HCT116 (cell line): ENCODE measurements at places on chromosomes 4 and X.

DNA sequence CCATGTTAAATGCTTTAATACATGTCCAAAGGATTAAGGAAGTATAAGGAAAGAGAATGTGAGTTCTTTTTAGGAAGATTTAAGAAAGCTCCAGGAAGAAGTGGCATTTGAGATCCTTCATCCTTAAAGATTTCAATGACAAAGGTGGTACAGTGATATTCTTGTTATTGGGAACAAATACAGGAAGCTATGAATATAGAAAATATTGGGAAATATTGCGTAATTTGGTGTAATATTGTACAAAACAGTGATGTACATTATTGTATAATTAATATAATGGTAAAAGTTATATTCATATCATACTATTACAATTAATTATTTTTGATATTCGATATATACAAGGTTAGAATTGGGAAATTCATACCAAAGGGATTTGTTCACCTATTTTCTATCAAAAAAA is 937.9 kb downstream of the CCSER1 start:
- no peak for DNase-seq

DNA sequence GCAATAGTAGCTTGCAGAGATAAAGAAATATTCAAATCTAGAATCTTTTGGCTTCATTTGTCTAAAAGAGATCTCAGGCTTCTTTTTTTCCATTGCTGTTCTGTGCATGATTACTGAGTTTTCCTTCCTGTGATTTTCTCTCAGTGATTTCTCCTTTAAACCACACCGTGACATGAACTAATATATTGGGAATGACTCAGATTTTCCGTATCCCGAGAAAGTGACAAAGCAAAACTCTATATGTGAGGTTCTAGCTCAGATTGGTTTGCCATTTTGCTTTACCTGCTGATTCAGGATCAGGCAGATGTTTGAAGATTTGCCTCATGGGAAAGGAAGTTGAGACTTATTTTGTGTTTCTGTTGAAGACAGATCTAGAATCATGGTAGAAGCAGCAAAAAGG is 59.4 kb downstream of the MTHFD2L start:
- DNase-seq = no peak

DNA sequence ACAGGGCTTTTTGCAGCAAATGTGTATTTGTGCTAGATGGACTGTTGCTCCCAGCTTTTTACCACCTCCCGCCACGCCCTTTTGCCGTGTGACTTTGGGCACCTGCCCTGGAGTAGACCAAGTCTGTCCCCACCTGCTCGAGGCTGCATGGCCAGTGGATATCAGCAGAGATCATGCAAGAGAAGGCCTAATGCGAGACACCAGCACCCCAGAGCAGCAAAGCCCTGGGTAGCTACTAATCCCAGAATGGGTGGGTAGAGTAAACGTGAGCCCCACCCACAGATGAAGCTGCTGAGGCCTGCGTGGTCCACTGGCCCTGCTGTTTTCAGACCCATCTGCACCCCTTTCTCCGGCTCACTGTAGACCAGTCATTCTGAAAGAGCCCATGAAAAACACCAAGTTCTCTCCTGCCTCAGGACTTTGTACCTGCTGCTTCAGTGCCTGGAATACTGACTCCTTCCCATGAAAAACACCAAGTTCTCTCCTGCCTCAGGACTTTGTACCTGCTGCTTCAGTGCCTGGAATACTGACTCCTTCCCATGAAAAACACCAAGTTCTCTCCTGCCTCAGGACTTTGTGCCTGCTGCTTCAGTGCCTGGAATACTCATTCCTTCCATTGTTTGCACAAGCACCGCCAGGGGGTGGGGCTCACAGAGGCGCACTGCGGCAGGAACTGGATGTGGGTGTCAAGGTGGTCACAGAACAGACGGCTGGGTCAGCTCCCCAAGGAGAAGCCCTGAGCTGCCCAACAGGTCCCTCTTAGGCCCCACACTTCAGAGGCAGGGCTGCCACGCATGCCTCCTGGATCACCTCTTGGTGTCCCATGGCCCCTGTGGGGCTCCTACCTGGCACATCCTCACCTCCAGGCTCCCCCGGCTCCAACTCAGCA is 5.1 kb upstream of the TNIP2 start:
- no peak for DNase-seq

GRCh38 chr4:99635601-99636000 is 22.0 kb downstream of the C4orf54 start:
- no peak for DNase-seq

- no peak for DNase-seq
Measured at GRCh38 chrX:149903889-149904748, 23.1 kb downstream of the MAGEA8 start.

DNA sequence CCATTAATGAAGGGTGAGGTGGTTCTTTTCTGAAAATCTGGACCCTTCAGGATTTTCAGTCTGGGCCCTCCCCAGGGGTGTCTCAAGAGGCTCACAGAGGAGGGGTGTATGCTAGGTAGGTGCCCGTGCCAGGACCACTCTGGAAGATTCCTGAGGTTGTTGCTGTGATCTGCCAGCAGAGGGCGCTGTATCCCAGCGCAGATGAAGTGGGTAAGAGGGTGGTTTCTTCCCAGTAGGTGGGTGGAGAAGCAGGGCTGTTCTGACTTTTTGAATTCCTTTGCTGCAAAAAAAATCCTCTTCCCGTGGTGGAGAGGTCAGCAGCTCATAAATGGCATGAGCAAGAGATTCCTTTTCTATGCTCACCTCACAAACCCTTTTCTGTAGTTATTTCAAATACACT is 51.1 kb downstream of the SCML1 start:
- peak; percentile 10 for DNase-seq

GRCh38 chr4:2402048-2402842 is 16.2 kb downstream of the ZFYVE28 start:
- DNase-seq = no peak
